ENCODE measurements at places on chromosomes 2 and 18. TPM values are rescaled to one million over a fixed set of nuclear protein-coding genes. Genes with fewer than 3 reads are reported as not detected.
A peak's percentile ranks its signal among the peaks of the same experiment; 100 is the strongest.

GRCh38 chr2:68789603-68790002 lies 55.0 kb downstream of the ARHGAP25 start:
- DNase-seq = no peak

GRCh38 chr2:169877398-169877797 lies 50.1 kb downstream of the UBR3 start:
- peak; percentile 16 for DNase-seq

DNA sequence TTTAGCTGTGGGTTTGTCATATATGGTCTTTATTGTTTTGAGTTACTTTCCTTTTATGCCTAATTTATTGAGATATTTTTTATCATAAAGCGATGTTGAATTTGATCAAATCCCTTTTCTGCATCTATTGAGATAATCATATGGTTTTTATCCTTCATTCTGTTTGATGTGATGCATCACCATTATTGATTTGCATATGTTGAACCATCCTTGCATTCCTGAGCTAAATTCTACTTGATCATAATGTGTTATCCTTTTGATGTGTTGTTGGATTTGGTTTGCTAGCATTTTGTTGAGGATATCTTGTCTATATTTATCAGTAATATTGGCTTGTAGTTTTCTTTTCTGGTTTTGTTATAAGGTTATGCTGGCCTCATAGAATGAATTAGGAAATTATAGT lies 308.5 kb downstream of the ADCYAP1 start:
- no peak for DNase-seq

- no peak for DNase-seq
Measured at GRCh38 chr2:81551040-81551634, 1246.6 kb upstream of the LRRTM1 start.

DNA sequence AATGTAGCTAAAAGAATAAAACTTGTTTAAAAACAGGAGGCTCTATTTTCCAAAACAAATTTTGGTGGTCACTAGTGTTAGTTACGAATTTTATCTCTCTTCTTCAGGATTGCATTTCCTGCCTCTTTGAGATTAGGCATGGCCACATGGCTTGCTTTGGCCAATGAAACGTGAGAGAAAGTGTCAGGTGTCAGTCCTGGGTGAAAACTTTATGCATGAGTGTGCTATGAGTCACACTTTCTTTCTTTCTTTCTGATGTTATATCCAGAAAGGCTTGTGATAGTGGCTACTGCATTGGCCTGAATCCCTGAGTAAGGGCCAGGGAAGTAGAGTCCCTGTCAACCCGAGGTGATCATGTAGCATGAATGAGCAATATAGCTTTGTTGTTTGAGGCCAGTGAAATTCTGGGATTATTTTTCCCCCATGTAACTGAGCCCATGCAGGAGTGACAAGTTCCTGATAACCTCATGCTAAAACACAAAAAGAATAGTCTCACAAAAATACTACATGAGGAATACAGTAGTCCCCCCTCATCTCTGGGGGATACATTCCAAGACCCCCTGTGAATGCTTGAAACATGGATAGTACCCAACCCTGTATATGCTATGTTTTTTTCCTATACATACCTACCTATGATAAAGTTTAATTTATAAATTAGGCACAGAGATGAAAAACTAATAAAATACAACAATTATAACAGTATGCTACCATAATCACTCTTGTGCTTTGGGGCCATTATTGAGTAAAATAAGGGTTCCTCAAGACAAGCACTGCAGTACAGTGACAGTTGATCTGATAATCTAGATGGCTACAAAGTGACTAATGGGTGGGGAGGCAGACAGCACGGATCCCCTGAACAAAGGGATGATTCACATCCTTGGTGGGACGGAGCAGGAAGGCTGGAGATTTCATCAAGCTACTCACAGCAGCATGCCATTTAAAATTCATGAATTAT lies 109.5 kb downstream of the CDC42EP3 start:
- DNase-seq = peak; percentile 91

DNA sequence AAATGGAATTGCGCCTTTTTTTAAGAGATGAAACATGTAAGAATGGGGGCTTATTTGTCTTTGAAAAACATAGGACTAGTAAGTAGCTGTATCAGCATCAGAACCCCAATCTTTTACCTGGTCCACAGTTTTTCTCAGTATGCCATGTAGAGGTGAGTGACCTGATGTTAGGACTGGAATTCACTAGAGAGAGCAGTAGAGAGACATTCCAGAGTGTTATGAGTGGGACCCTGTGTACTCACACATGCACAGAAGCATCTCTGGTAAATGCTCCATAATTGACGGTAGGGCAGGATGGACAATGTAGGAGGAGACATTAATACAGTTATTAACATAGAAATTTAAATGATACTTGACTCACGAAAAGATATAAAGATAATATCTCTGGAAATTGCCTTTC lies 1.4 kb upstream of the GALNT13 start:
- DNase-seq = peak; percentile 7

DNA sequence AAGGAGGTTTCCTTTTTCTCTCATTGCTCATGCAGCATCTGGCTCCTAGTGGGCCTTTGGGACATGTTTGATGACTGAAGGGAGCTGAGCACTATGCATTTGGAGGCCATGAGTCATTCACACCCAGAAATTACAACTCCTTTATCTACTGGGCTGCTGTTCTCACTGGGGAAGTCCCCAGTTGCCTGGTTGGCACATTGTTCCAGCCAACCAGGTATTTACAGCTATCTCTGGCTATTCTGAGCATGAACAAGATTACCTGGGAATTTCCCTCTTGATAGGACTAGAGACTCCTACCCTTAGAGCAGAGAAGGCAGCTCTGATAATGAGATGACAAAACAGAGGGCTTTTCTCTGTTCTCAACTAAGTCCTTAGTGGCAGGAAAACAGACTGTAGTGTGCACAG lies 206.5 kb downstream of the SETBP1 start:
- peak; percentile 88 for DNase-seq

DNA sequence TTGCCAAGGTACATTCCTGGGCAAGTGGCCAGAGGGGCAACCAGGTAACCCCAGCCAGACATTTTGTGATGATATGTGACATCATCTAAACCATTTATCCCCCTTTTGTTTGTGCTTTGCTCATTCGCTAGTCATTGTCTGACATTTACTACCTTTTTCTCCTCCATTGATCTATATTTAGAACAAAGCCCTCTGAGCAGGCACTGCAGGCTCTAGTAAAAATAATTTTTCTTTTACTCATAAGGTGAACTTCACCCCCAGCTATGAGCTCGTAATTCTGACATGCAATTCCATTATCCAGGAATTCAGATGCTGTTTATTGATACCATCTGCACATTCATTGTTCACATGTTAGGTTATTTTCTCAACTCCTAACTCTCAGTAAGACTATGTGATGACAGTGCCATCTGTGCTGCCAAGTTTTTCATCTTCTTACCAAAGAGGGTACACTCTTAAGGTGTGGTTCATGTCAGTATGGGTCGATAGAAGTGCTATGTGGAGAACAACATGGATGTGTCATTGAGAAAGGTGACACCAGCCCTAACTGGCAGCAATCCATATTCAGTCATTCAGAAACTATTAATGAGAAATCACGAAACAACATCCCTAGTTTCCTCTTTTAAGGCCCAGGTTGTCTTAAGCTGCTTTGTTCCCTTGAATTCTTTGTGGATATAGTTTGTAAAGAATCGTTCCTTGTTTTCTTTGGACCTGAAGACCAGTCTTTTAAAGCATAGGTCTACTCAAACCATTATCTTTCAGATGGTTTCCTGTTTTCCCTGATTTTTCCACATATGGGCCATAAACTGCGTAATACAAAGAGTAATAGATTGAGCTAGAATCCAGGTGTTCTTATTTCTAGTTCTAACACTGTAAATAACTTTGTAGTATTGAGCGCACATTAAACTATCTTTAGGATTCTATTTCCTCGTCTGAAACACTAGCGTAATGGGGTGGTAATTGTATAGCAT lies 978.1 kb upstream of the CDH2 start:
- DNase-seq = peak; percentile 91

DNA sequence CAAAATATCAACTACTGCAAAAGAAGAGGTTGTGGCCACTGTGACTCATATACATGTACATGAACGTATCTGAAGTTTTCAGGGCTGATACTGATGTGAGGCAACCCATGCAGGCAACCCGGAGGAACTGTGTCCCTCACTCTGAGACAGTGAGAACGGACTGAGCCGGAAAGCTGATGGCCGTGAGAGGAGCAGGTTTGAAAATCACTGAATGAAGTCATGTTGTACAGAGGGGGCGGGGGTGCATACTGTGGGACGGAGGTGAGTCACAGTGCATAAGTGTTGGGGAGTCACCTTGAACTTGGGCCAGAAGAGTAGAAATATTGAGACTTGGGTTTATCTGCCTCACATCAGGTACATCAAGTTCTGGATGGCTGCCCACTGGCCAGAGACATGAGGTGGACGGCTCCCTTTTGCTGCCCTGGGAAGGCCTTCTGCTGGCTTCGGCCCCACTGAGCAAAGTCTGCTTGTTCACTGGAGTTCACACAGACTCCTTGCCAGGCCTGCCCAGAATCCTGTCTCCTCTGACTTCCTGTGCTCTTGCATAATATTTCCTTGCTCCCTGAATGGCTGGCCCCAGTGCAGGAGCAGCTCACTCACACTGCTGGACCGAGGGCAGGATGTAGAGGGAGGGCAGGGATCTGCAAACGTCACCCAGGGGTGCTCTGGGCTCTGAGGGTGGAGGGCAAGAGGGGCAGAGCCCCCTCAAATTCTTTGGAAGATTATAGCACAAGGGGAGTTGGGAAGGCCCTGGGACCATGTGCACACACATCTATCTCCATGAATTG lies 18.1 kb downstream of the EPAS1 start:
- DNase-seq = peak; percentile 100

GRCh38 chr2:238875101-238875470 lies 27.2 kb downstream of the TWIST2 start:
- peak; percentile 80 for DNase-seq

- peak; percentile 11 for DNase-seq
Measured at GRCh38 chr18:54163453-54163852, 61.0 kb downstream of the MBD2 start.

Gene TRIM43
- total RNA-seq = not detected

Gene MROH2A
- not detected for total RNA-seq

Gene RNU2-63P
- not detected for total RNA-seq

Gene BCL2
- total RNA-seq = 1.5 TPM

Gene CYS1
- total RNA-seq = 7.1 TPM

Gene SERPINB3
- not detected for total RNA-seq

Gene REG1A
- not detected for total RNA-seq

Gene FN1
- total RNA-seq = 36,331 TPM

Gene PDE1A
- 16.3 TPM for total RNA-seq

Data from GM23248 (cell line).